GM19239 (cell line): ENCODE measurements at places on chromosomes 13 and 19.

DNA sequence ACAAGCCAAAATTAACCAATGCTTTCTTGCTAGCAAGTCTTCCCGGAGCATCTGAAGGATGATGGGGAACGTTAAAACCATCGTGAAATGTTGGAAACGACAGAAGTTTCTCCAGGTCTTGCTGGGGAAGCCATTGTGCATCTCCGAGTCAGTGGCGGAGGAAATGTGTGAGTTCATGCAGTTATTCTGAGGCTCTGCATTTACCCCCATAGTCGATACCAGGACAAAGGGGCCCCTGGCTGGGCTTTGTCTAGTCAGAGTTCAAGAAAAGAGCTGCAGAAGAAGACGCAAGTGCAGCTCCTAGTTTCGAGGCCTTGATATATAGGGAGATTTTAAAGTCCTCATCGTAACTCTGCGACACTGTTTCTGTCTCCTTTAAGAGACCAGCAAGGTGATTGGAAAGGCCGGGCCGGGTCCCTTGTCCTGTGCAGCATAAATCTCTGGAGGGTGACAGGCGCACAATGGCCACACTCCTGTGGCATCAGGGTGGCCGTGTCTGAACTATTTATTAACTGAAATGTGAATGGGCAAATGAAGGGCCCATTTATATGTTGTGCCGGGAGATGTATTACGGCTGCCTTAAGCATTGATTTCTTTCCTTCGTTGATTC is 172.0 kb downstream of the TEX29 start:
- no peak for DNase-seq

- peak; percentile 85 for DNase-seq
These were observed at the start of gene TNPO2 for GRCh38 chr19:12723641-12724426. TNPO2 (minus strand) TSS chr19:12723932; CDS start chr19:12720977, 2,955 bp downstream.

- no peak for DNase-seq
These were observed 9.2 kb downstream of the ZNF296 start for GRCh38 chr19:45066921-45067661.

GRCh38 chr13:70432276-70432805 is 324.1 kb upstream of the KLHL1 start:
- no peak for DNase-seq

- no peak for DNase-seq
These were observed 432.2 kb upstream of the ZNF507 start for GRCh38 chr19:31913103-31913661.

GRCh38 chr19:18397242-18398202 is at the start of gene LRRC25:
LRRC25 (minus strand) TSS chr19:18397622; CDS start chr19:18396963, 659 bp downstream.
- no peak for DNase-seq

GRCh38 chr13:91825516-91825915 is 427.1 kb downstream of the GPC5 start:
- no peak for DNase-seq

- no peak for DNase-seq
These were observed 20.0 kb downstream of the CAPS start for GRCh38 chr19:5934069-5934401.

GRCh38 chr13:107767119-107767518 is 448.2 kb downstream of the LIG4 start:
- DNase-seq: no peak

GRCh38 chr19:41537789-41538188 is 38.2 kb upstream of the CEACAM21 start:
- no peak for DNase-seq

- no peak for DNase-seq
These were observed 5.0 kb downstream of the MVB12A start for GRCh38 chr19:17424743-17425365.

DNA sequence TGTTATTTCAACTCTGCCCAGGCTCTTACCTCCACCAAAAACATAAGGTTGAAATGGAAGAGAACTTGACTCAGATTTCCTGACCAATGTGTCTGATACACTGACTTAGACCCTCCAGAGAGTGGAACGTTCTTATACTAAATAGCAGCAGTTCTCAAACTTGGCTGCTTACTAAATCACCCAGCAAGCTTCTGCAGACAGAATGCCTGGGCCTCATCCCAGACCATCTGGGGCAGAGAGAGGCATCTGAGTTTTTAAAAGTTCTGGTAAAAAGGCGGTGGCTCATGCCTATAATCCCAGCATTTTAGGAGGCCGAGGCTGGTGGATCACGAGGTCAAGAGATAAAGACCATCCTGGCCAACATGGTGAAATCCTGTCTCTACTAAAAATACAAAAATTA is 46.3 kb downstream of the NEK5 start:
- no peak for DNase-seq

- peak; percentile 68 for DNase-seq
These were observed 15.3 kb upstream of the MAP1S start for GRCh38 chr19:17703824-17704463.

GRCh38 chr13:102687520-102687919 is 7.3 kb downstream of the METTL21C start:
- no peak for DNase-seq

DNA sequence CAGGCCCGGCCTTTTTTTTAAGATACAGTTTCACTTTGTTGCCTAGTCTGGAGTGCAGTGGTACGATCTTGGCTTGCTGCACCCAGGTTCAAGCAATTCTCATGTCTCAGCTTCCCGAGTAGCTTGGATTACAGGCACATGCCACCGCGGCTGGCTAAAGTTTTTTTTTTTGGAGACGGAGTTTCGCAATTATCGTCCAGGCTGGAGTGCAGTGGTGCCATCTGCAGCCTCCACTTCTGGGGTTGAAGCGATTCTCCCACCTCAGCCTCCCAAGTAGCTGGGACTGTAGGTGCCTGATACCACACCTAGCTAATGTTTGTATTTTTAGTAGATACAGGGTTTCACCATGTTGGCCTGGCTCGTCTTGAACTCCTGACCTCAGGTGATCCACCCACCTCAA is 4.9 kb upstream of the CARM1 start:
- no peak for DNase-seq

GRCh38 chr19:17931532-17932191 is 1.2 kb upstream of the CCDC124 start:
- no peak for DNase-seq

GRCh38 chr13:39900106-39900750 is 244.8 kb downstream of the COG6 start:
- no peak for DNase-seq

GRCh38 chr19:51822946-51823345 is 28.0 kb downstream of the FPR3 start:
- no peak for DNase-seq

DNA sequence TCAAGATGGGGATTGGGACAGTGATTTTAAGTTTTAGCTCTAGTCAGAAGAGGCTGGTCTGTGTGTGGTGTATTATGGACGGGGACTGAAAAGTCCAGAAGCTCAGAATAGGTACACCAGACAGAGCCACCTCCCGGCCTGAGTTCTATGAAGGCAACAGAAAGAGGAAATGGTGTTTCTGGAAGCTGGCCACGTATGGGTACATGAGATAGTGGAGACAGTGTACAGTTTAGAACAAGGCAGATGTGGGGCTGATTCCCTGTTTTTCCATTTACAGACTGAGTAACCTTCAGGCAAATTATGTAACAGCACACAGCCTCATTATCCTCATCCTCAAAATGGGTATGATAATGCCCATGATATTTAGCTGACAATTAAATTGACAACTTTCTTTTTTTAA is 1.3 kb downstream of the ZNF175 start:
- DNase-seq: no peak

DNA sequence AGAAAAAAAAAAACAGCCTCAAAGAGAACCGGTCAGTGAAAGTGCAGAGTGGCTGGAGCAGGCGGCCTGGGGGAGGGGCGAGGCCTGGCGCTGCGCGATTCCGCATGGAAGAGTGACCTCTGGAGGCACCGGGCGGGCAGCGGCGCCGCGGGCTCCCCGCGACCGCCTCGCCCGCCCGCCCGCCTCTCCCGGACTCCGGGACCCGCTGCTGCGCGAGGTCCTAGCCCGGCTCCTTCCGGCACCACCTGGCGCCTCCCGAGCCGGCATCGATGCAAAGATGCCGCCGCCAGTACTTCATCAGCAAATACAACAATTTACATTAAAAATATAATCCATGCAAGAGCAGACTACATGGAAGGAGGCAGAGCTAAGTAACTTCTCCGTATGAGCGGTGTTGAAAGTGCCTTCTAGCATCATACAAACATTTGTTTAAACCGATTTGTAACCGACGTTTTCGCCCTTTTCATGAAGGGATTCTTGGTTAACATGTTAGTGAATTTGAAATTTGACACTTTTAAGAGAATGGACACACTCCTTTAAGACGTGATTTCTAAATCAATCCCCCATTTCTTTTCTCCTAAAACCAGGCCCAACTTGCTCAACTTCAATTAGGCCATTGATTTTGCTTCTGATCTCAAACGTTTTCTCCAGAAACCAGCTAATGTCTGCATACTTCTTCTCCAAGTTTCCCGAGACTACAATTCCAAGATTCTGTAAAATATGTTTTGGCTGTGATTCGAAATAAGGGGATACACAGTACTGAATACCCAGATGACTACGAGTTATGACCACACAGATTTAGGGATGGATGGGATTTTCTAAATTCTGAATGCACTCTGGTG is 2.1 kb downstream of the EFNB2 start:
- DNase-seq: no peak

GRCh38 chr13:111359237-111359915 is 38.9 kb downstream of the TEX29 start:
- DNase-seq: no peak

GRCh38 chr13:39789451-39789850 is 134.0 kb downstream of the COG6 start:
- no peak for DNase-seq

DNA sequence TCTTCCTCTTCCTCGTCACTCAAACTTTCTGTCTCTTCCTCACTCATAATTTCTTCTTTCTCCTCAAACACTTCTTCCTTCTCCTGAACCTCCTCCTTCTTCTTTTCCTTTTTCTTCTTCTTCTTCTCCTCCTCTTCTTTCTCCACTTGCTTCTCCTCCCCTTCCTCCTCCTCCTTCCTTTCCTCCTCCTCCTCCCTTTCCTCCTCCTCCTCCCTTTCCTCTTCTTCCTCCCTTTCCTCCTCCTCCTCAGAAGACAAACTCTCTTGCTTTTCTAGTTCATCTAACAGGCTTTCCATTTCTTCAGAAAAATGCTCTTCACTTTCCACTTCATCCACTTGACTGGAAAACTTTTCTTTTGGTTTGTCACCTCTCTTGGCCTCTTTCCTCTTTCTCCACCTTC is 19.8 kb downstream of the WDR87 start:
- no peak for DNase-seq

DNA sequence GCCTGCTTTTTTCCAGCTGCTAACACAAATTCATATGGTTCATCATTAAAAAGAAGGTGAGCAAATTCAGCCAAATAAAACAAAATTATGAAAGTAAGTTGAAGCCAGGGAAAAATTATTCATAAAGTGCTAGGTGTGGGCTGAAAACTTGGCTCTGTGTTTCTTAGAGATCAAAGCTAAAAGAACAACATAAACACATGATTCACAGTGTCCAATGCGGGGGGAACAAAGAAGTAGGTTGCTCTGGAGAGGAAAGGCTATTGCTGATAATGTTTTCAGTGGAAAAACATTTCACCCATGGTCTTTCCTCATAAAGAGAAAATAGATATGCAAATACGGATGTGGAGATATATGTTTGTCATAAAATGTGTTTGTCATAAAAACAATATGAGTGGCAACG is 1691.5 kb upstream of the SLC10A2 start:
- DNase-seq: no peak

GRCh38 chr19:38741670-38742069 is 2.6 kb downstream of the CAPN12 start:
- DNase-seq: peak; percentile 1

DNA sequence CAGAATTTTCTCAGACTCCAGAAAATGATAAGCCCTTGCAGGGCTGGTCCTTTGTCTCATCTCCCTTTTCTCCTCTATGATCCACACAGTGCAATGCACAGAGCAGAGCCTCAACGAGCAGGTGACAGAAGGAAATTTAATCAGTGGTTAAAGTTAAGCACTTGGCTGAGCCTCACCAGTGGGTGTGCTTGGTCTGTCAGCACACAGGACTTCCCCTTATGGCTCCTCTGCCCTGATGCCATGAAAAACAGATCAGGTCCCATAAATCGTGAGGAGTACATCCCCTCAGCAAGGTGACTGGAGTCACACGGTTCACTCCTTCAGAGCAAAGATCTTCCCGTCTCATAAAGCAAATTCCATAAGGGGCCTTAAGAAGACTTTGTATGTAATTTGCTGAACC is 818.2 kb downstream of the UQCRFS1 start:
- no peak for DNase-seq

GRCh38 chr19:1468821-1469254 is 10.2 kb downstream of the C19orf25 start:
- DNase-seq: no peak

- DNase-seq: no peak
These were observed 254.1 kb upstream of the SOX21 start for GRCh38 chr13:94966422-94966955.

GRCh38 chr19:49058562-49058961 is 1.0 kb upstream of the CGB7 start:
- no peak for DNase-seq

DNA sequence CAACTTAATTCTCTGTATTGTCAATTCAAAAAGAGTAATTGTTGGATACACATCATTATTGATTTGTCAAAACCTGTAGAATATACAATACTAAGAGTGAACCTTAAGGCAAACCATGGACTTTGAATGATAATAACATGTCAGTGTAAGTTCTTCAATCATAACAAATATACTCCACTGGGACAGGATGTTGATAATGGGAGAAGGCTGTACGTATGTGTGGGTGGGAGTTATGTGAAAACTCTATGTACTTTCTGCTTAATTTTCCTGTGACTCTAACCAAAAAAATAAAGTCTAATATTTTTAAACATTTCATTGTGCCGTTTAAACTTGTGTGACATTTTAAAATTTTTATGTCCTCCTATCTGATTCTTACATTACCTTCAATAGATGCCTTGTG is 526.7 kb downstream of the SUCLA2 start:
- DNase-seq: no peak

DNA sequence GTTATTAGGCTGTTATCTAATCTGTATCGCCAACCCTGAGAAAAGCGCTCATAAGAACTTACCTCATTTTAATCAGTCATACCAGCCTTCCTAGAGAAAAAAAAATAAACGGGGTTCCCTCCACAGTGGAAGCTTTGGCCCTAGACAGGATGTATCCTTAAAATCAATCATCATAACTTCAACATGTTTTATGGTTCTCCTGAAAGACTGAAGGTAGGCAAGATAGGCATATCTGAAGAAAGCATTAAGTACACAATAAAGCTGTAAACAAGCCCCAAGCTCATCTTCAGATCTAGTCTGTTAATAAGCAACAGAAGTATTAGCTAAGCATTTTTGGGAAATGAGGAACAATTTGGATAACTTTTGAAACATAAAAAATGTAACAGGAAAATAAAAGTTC is 18.7 kb upstream of the SERP2 start:
- DNase-seq: no peak
